ENCODE measurements at places on chromosomes 5 and 9.

DNA sequence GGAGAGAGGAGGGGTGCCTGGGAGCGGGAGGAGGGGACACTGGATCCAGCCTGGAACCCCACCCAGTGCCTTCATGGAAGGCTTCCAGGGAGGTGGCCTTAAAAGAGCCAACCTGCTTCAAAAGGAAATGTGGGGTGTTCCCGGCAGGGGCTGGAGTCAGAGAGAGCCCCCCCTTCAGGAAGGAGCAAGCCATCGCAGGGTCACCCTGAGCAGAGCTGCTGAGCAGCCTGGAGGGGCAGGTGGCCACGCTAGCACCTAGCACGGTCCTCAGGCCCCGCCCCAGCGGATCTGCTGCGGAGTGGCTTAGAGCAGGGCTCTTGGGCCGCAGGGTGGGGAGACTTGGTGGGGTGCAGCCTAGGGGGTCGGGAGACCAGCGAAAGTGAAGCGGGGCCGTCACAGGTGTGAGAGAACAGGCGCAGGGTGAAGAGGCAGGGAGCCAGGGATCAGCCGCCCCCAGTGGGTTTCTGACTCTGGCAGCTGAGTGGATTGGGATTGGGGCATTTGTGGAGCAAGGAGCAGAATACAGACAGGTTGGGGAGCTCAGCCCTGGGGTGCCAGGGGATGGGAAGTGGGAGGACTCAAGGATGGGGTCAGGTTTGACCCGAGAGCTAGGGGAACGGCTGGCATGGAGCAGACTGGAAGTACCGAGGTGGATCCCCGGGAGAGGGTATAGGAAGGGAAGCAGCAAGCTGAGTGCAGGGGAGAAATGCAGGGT lies 1.5 kb downstream of the LCN2 start:
- no peak for DNase-seq

- DNase-seq = no peak
Measured at GRCh38 chr5:99089822-99090549, 161.2 kb upstream of the CHD1 start.

DNA sequence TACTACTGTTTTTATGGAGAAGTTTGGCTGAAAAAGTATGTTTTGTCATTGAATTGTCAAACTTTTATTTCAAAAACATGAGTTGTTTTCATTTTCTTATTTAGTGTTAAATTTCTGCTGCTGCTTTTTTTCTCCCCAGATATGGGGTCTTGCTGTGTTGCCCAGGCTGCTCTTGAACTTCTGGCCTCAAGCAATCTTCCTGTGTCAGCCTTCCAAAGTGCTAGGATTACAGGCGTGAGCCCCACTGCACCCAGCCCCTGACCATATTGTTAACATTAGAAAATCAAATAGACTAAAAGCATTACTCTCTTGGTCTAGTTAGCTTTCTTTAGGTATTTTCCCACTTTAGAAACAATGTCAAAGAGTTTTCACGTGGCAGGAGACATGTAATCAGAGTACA lies 215.3 kb downstream of the KDM4C start:
- DNase-seq = no peak

GRCh38 chr5:23001120-23001519 lies 148.0 kb upstream of the CDH12 start:
- DNase-seq = no peak

- peak; percentile 86 for DNase-seq
Measured at GRCh38 chr5:43008363-43009153, 31.6 kb downstream of the ANXA2R start.

DNA sequence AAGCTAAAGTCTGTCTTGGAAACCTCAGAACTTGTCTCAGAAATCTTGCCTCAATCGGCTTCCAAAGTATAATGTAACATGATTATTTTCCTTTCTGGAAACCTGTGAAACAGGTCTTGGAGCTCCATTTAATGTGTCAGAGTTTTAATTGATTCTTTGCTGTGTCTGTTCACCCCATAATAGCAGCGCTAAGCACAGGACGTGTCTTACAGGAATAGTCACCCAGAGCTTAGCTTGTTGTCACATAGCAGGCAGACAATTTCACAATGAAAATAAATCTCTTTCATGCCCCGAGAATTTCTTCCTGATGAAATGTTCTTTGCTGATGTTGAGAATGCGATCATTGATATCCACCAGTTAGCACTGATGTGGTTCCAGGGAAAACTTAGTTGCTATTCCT lies 40.2 kb upstream of the PTPN3 start:
- no peak for DNase-seq

DNA sequence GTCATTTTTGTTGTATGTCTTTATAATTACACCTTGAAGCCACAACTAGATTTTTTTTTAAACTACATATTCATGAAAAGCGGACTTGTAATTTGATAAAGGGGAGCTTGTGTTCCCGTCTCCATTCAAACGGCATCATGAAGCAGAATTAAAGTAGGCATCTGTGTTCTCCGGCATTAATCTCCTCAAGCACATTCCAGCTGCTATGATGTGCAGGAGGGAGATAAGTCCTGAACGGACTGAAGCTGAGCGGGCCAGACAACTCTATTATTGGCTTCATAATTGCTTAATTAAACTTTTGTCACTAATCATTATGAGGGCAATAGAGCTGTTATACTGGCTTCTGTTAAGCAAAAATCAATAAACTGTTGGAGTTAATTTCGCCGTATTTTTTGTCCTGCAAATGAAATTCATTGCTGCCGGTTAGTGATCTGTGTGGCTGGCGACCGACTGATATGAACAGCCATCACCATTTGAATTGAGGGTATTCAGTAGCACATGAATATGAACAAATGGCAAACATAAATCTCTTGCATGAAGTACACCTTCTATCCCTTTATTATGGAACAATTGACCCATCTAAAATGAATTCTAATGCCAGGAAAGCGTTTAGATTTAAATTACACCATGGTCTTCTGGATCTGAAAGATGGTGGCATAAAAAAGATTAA lies 408.8 kb upstream of the IRX1 start:
- no peak for DNase-seq
